ENCODE measurements at places on chromosomes 6 and 20. TPM values are rescaled to one million over a fixed set of nuclear protein-coding genes. Genes with fewer than 3 reads are reported as not detected.

GRCh38 chr20:57474205-57474604, 50.7 kb downstream of the CTCFL start:
- DNase-seq = no peak

The MYLK2 gene
- not detected for total RNA-seq

The OOEP gene
- total RNA-seq = 0.50 TPM

DNA sequence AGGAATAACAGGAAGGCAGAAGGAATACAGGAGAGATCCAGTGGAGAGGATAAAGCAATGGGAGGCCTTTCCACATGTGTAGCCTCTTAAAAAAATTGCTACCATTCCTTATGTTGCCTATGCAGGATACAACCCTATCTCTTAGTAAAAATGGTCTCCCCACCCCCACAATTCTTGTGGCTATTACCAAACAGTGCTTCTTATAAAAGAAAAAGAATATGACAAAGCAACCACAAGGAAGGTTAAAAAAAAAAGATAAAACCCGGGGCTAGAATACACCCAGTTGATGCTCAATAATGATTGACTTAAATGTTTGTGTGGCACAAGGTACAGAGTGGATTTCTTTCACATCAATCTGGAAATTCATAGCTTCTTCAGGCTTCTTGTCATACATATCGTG, 250.9 kb downstream of the HIVEP2 start:
- DNase-seq = no peak

- no peak for DNase-seq
Measured at GRCh38 chr20:57159193-57159851, 107.1 kb downstream of the BMP7 start.

- no peak for DNase-seq
Measured at GRCh38 chr6:155117785-155118184, 122.7 kb downstream of the TIAM2 start.

The C20orf96 gene
- total RNA-seq = 3.3 TPM
